ENCODE measurements at places on chromosomes 3 and 15. TPM values are rescaled to one million over a fixed set of nuclear protein-coding genes. Genes with fewer than 3 reads are reported as not detected.

CCNL1 gene
- total RNA-seq = 150 TPM

UBXN7 gene
- total RNA-seq = 11.8 TPM

ZPLD1 gene
- 2.6 TPM for total RNA-seq

SPINK8 gene
- total RNA-seq = not detected

STXBP5L gene
- total RNA-seq = not detected

AHSG gene
- not detected for total RNA-seq

SOX14 gene
- not detected for total RNA-seq

GRM7 gene
- not detected for total RNA-seq

DNA sequence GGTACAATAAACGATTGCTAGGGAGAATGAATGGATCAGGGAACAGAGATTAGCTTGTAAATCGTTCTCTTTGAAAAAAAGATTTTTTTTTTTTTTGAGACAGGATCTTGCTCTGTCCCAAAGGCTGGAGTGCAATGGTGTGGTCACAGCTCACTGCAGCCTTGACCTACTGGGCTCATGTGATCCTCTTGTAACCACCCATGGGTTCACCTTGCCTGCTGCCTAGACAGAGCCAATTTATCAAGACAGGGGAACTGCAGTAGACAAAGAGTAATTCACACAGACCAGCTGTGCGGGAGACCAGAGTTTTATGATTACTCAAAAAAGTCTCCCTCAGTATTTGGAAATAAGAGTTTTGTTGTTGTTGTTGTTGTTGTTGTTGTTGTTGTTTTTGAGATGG, 39.6 kb downstream of the METTL6 start:
- DNase-seq = no peak

GRCh38 chr15:60535265-60535664, 56.3 kb upstream of the ICE2 start:
- no peak for DNase-seq

DNA sequence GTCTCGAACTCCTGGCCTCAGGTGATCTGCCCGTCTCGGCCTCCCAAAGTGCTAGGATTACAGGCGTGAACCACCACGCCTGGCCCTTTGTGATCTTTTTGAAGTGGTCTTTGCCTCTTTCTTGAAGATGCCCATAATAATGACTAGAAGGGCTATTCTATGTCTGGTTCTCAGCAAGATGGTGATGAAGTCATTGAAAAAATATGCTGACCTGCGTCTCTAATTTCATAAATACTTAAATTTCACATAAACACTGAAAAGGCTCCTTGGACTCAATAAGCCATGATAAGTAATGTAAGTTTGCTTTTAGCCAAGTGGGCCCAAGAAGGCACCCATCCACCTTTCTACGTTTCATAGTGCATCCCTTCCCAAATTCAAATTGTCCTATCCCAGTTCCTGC, 775 bp upstream of the MAPK6 start:
- DNase-seq = peak; percentile 37

GRCh38 chr15:100255644-100256043, 86.1 kb downstream of the ADAMTS17 start:
- no peak for DNase-seq

DNA sequence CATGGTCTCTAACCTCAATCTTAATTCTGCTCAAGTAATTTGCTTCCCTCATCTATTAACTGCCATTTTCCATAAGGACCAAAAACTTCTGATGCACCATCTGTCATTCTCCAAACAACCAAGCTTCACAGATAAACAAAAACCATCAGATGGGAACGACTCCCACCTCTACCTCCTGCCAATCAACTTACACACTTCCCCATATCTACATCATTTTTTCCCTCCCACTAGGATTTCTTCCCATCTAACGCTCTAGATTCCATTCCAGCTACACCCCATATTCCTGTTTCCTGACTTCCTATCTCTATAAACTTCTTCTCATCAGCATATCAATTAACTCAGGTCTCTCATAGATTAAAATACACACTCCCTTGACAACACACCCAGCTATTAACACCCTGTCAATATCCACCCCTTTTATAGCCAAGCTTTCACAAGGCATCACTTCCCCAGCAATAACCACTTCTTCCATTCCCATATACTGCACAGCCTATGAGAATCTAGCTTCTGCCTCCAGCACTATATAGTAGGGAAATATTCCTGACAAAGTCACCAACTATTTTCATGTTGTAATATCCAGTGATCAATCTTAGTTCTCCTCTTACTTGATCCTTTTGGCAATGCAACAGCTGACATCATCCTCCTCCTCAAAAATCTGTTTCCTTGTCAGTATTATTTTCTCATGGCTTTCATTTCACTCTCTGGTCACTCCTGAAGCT, 39.2 kb downstream of the SNX4 start:
- peak; percentile 74 for DNase-seq

DNA sequence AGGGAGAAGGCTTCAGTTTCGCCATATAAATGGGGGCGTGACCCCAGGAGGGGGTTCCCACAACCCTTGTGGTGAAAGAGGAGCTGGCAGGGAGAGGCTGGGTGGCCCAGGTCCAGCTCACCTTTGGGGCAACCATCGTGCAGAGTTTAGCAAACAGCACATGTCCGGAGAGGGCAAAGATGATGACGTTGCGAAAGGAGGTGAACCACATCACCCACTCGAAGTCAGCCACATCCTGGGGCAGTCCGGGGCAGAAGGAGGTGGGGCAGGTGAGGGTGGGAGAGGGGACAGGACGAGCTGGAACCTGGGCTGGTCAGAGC, 3.7 kb downstream of the HHATL start:
- no peak for DNase-seq

DNA sequence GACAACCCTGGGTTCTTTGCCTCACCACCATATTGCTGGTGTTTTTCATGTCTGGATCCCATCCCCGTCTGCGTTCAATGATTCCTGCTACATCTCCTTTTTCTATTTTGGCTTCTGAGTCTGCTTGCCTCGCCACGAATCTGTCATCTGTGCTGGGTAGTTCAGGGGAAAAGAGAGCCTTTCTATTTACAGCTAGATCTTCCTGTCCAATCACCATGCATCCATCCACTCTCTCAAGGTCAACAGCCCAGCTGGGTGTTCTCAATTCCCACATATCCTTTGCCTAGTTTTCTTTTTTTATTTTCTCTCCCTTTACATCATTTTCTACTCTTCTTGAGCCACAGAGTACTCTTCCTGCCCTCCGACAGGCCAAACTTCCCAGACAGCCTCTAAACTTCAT, 104.8 kb upstream of the RAD18 start:
- DNase-seq = no peak

- DNase-seq = peak; percentile 10
Measured at GRCh38 chr3:160378331-160379109, 20.5 kb downstream of the IFT80 start.

DNA sequence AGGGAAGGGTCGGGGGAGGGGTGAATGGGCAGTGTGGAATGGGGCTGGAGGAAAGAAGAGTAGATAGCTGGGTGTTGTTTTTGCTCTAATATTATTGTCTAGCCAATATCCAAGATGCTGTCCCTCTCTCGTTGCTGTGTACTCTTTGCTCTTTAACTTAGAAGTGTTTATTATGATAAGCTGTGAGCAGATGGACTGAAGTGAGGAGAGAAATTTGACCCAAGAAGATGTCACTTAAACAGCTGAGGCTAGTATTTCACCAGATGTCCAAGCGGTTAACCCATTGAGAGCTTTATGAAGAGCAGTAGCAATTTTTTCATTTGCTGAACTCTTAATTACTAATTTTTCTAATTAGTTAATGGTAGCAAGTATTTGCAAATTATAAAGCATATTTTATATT, 212.2 kb upstream of the TP63 start:
- no peak for DNase-seq

DNA sequence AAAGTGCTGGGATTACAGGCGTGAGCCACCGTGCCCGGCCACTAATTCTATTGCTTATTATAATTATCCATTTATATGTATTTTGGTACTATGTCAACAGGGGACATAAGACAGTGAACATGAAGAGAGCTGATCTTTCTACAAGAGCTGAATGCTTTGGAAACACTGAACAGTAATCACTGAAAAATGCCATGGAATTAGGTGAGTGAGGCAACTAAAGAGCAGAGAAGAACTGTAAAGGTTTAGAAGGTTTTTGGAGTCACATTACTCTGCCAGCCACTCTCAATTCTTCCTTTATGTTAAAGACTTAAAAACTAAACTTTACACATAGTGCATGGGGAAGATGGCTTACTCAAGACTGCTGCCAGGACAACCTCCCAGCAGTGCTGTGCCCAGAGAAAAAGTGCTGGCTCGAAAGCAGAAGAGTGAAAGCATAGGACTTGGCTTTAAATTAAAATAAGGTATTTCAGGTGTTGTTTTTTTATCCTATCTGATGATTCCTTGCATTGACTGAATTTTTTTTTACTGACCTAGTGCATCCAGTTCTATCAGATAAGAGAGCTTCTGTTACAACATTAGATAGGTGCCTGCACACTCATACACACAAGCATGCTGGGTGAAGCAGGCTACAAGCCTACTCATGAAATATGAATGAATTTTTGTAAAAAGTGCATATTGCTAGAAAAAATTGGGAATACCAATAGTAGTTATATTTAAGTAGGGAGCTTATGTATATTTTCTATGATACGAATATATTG, 28.7 kb upstream of the CACNA2D3 start:
- peak; percentile 30 for DNase-seq

DNA sequence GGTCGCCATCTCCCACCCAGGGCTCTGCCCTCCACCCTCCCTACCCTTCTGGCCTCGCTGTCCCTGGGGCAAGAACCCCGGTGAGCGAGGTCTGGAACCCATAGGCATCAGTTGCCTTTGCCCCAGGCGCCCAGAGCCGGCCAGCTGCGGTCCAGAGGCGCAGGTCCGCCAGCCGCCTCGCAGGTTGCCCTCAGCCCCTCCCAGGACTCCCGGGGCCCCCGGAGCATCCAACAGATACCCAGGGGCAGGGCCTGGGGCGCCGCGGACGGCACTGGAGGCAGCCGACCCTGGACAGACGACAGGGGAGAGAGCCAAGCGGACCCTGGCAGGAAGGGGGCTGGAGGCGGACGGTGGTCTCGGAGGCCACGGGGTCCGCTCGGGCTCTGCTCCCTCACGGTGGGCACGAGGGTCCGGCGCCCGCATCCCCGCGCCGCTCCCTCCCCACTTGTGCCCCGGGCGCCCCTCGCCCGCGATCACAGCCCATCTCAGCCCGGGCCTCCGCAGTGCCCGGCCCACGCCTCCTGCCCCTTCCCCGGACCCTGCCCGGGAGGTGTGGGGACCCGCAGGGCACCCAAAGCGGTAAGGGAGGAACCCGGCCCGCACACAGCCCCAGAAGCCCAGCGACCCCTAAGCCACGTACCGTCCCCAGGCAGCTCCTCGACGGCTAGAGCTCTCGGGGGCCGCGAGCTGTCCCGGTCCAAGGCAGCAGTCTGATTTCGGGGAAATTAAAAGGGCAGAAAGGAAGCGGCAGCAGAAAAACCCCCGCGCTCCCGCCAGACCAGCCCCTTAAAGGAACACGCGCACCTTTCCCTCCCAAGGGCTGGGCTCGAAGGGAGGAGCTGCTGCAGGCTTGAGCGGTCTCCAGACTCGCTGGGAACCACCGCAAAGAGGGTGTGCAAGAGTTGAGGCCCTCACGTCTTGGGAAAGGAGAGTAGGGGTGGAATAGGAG, at the start of gene HAPLN3:
Gene HAPLN3 (minus strand): TSS at position 726 of the 949 bp plus-strand sequence. CDS start 8,246 bp downstream, outside the sequence.
- no peak for DNase-seq

- DNase-seq = no peak
Measured at GRCh38 chr3:24168977-24169376, 223.9 kb downstream of the NR1D2 start.

DNA sequence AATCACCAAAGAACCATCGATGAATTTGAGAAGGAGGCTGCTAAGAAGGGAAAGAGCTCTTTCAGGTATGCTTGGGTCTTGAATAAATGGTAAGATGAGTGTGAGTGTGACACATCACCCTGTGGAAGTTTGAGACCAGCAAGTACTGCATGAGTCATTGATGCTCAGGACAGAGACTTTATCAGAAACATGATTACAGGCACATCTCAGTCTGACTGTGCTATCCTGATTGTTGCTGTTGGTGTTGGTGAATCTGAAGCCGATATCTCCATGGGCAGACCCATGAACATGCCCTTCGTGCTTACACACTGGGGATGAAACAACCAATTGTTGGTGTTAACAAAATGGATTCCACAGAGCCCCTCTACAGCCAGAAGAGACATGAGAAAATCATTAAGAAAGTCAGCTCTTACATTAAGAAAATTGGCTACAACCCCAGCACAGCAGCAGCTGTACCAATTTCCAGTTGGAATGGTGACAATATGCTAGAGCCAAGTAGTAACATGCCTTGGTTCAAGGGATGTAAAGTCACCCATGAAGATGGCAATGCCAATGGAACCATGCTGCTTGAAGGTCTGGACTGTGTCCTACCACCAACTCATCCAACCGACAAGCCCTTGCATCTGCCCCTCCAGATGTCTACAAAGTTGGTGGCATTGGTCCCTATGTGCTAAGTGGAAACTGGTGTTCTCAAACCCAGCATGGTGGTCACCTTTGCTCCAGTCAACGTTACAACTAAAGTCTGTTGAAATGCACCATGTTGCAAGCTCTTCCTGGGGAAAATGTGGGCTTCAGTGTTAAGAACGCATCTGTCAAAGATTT, 20.5 kb downstream of the TM4SF4 start:
- DNase-seq = peak; percentile 88

GRCh38 chr3:58350627-58351013, 17.9 kb downstream of the PXK start:
- DNase-seq = no peak

DNA sequence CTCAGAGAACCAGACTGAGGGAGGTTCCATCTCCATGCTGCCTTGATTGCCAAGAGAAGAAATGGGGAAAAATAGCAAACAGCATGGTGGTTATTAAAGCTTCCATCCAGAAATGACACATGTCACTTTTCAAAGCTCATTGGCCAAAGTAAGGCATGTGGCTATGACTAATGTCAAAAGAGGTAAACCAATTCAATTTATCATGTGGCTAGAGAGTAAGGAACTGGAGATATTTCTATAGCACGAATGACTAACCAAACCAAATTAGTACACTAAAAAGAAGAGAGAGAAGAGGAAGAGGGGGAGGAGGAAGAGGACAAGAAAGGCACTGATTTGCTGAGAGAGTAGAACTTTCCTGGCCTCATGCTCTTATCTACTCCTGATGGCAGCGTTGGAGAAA, 115.2 kb upstream of the SLC6A11 start:
- no peak for DNase-seq

Data from bronchial epithelial cell (primary cell).